Activated T-cell treated with anti-CD3 and anti-CD28 coated beads for 48 hours (primary cell): ENCODE measurements at places on chromosomes 2 and 18.
A peak's percentile ranks its signal among the peaks of the same experiment; 100 is the strongest.

- no peak for DNase-seq
These were observed 85.6 kb upstream of the TAF1B start for GRCh38 chr2:9757501-9758264.

DNA sequence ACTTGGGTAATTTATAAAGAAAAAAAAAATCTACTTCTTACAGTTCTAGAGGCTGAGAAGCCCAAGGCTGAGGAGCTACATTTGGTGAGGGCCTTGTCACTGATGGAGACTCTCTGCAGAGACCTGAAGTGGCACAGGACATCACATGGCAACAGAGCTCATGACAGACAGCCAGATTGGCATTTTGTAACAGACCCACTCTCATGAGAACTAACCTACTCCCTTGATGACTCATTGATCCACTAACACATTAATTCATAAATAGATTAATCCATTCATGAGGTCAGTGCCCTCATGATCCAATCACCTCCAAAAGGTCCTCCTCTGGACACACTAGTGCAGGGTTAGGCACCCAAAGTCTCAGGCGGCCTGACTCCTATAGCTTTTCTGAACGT lies 318.4 kb downstream of the GULP1 start:
- no peak for DNase-seq

DNA sequence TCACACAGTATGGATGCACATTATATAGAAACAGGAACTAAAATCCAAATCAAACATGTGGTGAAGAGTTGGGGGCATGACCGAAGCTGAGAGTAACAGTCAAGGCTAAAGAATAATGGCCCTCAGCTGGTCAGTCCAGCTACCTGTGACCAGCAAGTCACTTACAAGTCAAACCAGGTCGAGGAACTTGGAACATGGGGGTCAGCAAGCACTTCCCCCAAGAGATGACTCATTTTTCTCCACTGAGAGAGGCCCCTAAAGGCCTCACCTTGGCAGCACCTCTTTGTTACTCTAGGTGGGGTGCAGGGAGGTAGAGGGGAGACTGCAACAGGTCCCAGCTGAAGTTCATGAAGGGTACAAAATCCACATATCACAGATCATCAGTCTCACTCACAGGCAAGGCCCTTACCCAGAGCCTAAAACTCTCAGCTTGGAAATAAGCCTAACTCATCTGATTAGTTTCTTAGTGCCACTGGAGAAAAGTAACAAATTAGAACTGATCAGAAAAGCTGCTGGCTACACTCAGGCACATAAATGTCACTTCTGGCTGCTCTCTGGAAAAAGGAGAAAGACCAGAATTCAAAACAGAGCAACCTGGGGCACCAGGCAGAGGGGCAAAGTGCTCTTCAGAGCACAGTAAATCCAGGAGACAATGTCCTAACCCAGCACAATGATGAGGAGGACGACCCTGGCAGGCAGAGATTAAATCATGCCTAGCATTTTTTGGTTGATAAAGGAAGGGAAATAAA lies 4.0 kb downstream of the SDC1 start:
- no peak for DNase-seq

DNA sequence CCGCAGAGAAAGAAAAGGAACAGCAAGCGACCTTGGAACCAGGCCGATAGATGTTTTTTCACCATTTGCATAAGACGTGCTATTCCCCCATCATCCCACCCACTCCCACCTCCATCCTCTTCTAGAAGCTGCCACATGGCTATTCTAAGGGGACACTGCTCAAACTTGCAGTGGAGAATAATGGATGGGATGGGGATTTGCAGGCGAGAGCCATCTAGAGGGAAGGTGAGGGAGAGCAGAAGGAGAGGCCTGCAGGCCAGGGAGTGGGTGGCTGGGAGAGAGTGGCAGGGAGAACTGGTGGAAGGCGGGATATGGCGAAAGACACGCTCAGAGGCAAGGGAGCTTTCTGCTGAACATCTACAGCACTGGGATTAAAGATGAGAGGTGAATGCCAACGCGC lies 84.9 kb downstream of the MAPK4 start:
- no peak for DNase-seq

DNA sequence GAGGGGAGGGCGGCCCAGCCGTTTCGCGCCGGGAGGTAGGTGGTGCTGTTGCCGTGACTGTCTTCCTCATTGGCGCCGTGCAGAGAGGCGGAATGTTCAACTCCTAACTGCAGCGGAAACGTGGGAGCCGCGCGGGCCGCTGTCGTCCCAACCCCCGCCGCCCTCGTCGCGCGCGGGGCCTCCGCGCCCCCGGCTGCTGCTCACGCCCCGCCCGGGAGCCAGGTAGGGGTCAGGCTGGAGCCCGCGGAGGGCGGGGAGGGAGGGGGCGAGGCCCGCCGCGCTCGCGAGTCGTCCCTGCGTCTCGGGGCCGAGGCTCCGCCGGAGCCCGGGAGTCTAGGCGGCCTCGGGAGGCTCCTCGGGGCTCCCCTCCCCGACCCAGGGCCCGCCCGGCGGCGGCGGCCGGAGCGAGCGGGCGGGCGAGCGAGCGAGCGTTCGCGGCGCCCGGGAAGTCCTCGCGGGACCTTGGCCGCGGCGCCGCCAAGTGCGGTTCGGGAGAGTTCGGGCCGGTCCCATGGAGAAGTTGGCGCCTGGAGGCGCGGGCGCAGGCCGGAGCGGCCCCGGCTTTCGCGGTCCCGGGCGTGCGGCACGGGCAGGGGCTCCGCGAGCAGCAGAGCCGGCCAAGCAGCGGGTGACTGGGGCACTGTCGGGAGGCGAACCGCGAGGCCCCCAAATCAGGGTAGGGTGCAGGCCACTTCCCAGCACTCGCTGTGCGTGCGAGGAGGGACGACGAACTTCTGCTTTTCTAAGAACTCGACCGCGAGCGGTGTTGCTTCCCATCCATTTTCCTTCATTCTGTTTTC lies at the start of gene MAP3K20:
Gene MAP3K20, plus strand, starts transcription at position 66 of the 800 bp plus-strand sequence. CDS start 15,186 bp downstream, outside the sequence.
- peak; percentile 45 for DNase-seq

DNA sequence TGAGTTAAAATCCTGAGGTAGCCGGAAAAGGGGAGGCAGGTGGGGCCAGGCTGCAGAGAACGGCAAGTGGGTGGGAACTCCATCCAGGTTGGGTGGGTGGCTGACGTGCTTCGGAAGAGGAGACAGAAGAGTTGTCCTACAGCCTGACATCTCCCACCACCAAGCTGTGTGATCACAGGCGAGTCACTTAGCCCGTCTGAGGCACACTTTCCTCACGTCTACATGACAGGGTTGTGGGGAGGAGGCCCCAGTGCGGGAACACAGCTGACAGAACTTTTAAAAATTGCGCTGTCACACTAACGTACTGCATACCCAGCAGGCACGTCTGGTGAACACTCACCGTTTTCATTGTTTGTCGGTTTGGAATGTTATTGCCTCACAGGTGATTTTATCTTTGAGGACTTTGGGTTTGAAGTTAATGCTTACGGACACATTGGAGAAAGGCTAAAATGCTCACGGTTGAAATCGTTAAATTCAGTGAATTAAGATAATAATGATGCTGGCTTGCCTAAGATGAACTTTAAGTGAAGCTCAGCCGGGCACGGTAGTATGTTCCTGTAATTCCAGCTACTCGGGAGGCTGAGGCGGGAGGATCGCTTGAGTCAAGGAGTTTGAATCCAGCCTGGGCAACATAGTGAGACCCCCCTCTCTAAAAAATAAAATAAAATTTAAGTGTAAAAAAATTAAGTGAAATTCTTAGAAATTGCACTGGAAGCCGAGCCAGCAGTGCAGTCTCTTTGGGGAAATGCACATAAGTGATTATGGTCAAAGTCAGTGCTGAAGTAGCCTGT lies 8.9 kb downstream of the EMILIN2 start:
- DNase-seq = peak; percentile 7

- DNase-seq = no peak
These were observed 22.3 kb downstream of the PECR start for GRCh38 chr2:216059233-216059834.

- DNase-seq = no peak
These were observed 142.7 kb upstream of the DOK6 start for GRCh38 chr18:69257861-69258458.

- no peak for DNase-seq
These were observed 654.1 kb upstream of the SYT4 start for GRCh38 chr18:43931439-43931838.

DNA sequence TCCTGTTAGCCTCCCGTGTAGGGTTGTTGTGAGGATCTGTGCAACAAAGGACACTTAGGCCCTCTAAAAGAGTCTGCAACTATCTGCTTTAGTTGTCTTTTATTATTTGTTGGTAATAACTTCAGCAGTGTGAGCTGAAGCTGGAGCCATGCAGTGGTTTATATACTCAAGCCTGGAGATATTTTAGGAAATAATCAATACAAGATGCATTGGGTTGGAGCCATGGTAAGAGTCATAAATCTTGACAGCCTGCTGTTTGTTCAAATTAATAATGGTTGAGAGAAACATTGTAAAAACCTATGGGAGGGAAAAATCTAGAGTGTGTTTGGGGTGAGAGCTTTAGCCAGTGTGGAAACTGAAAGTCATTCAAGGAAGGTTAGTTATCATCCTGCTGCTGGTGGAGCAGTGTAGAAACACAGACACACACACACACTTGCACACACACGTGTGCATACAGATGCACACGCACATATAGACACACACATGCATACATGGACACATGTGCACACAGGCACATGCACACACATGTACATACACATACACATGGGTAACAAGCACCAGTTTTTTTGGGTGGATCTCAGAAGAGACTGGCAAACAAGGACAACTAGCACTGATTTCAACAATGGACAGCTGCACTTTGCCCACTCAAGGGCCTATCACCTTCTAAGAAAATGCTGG lies 51.0 kb downstream of the ACOXL start:
- DNase-seq = no peak

- DNase-seq = no peak
These were observed 51.8 kb downstream of the ATIC start for GRCh38 chr2:215363461-215364156.

DNA sequence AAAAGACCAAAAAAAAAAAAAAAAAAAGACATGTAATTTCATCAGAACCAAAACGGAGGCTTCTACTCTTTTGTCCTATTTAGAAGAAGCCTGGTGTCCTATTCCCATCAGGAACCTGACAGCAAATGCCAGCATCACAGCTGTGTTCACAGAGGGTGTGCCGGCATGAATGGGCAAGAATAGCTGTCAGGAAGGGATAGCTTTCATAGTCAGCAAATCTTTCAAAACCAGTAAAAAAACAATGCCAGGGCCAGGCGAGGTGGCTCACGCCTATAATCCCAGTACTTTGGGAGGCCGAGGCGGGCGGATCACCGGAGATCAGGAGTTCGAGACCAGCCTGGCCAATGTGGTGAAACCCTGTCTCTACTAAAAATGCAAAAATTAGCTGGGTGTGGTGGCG lies 231.8 kb upstream of the PXDN start:
- no peak for DNase-seq

DNA sequence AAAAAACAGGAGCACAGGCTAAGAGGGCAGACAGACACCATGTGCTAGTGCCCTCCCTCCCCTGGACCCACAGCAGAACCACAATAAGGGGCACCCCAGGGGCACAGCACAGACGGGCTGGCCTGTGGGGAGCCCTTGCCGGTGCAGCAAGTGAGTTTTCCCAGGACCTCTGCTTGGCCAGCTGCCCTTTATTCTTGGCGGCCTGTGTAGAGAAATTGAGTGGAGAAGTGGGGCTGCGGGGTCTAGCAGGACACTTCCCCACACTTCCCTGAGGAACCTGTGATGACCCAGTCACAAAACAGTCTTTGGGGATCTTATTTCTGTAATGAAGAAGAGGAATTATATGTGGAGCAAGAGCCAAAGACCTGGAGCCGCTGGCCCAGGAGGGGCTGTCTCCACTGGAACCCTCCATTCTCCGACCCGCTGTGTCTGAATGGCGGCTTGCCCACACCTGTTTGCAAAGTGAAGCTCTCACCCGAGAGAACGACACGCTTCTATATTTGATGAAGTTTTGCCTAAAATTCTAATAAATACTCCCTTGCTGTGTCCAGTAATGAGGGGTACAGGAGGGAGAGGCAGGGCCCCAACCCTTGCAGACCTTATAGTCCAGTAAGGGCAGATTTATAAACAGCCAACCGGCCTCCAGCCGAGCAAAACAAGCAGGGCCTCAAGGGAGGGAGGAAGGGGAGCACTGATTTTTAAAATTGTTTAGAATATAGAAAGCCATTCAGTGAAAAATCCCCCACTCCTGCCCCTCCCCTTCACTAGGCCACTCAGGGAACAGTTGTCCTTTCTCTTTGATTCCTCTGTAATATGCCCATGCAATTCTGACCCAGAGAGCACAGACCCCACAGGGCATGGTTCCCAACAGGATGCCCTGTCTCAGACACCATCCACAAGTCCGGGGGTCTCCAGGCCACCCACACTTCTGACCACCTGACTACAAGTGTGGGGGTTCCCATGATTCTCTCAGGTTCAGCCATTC lies 44.7 kb upstream of the SNED1 start:
- no peak for DNase-seq

DNA sequence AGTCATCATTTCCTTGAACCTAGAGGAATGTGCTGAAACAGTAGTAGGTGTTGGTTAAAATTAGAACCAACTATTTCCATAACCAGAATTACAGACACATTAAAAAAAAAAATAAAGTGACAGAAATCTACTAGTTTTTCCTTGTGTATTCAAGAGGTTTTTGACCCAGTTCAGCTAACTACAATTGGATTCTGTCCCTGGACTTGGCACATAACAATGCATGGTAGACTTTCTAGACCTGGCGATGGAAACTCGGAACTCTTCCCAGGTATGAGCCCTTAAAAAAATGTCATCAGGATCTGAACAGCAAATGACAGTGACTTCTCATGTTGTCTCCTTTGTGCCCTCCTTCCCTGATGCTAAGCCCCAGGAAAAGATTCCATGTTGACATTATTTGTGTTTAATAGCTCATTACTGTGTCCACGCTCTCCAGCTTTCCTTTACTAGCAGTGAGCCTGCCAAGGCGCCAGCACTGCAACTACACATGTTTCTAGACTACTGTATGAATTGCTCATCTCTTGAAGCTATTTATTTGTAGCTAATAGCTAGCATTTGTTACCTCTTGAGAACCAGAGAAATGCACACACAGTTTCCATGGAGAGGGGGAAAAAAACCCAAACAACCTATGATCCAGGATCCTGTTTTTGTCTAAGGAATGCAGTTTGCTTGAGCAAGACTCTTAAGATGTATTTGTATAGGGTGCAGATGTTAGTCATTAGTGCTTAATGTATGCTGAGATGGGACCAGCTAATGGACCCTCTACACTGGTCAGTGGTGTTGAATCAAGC lies 148.5 kb downstream of the FMNL2 start:
- no peak for DNase-seq

GRCh38 chr2:1497122-1497611 lies 83.9 kb downstream of the TPO start:
- no peak for DNase-seq

DNA sequence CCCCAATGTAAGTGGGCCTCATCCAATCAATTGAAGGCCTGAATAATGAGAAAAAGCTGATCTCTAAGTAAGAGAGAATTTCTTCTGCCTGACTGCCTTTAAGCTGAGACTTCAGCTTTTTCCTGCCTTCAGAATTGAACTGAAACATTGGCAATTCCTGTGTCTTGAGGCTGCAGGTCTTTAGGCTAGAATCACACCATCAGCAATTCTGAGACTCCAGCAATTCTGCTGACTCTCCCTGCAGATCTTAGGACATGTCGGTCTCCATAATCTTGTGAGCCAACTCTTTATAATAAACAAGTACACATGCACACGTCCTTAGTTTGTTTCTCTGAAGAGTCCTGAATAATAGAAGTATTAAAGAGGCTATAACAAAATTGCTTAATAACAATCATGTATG lies 209.1 kb downstream of the FSIP2 start:
- no peak for DNase-seq

- DNase-seq = peak; percentile 24
These were observed 38.0 kb downstream of the RHBDD1 start for GRCh38 chr2:226873826-226874225.

GRCh38 chr2:154532763-154533162 lies 165.7 kb upstream of the KCNJ3 start:
- DNase-seq = no peak

- DNase-seq = no peak
These were observed 197.5 kb downstream of the PHLPP1 start for GRCh38 chr18:62912885-62913284.
